A673 (cell line): ENCODE measurements at places on chromosomes 1 and 21. TPM values are rescaled to one million over a fixed set of nuclear protein-coding genes. Genes with fewer than 3 reads are reported as not detected.

GRCh38 chr21:44521928-44522752, 17.9 kb downstream of the KRTAP10-1 start:
- H3K27ac ChIP-seq = no peak overlapping the region
- H3K4me3 ChIP-seq = no peak overlapping the region
- H3K4me1 ChIP-seq = no peaks in the 10 kb centered on the region
- no peaks in the 10 kb centered on the region for H3K36me3 ChIP-seq
- DNase-seq = no peak

DNA sequence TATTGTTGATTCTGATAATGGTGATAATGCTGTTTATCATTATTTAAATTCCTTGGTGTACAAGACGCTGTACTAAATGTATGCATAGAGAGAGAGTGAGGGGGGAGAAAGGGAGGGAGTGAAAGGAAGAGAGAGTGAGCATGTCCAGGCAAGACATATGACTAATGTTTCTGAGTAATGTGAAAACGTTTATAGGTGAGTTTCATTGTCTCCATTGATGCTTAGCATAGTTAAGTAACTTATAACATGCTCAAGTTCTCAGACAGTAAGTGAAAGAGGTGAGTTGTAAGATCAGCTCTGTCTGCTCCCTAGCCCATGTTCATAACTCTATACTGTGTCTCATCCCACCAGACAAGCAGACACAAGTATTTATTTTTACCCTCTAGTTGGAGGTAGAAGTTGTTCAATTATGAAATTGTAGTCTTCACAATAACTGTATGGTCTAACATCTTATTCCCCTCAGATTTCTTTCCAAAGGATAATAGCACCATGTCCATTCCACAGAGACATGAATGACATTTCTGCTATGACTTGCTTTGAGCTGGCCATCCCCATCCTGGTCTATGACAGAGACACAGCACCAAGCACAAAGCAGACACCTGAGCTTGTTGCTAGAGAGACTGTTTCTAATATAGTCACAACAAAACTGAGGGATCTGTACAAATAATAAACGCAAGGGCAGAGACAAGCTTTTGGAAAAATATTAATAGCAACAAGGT, 285.1 kb downstream of the CACNA1E start:
- no peaks in the 10 kb centered on the region for H3K4me1 ChIP-seq
- no peak overlapping the region for H3K4me3 ChIP-seq
- H3K27ac ChIP-seq = no peak overlapping the region
- H3K36me3 ChIP-seq = no peaks in the 10 kb centered on the region
- no peak for DNase-seq

The LRRC38 gene
- not detected in 2 replicates for total RNA-seq

DNA sequence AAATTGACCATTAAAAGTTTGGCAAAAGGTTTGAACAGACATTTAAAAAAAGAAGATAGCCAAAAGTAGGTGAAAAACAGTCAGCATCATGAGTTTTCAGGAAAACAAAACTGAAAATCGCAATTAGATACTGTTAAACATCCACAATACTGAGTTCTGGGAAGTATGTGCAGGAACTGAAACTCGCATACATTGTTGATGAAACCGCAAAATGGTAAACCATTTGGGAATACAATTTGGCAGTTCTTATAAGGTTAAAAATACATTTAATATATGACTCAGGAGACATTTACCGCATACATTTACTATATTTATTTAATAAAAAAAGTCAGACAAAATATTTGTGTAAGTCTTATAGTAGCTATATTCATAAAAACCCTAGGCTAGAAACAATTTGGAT, 393.2 kb downstream of the COL11A1 start:
- H3K27ac ChIP-seq = no peak overlapping the region
- no peak for DNase-seq
- no peaks in the 10 kb centered on the region for H3K27me3 ChIP-seq

DNA sequence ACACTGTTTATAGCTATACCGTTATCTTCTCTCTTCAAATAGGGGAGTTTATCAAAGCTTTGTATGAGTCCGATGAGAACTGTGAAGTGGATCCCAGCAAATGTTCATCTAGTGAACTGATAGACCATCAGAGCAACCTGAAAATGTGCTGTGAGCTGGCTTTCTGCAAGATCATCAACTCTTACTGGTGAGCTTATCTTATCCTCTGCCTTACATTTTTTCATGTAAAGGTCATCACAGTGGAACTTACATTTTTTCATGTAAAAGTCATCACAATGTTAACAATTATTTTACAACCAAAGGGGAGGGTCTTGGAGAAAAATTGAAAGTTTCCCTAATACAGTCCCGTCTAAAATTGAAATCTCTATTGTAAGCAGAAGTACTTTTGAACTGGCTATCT, 45.2 kb downstream of the CLEC20A start:
- DNase-seq = no peak
- H3K27me3 ChIP-seq = no peaks in the 10 kb centered on the region
- H3K4me3 ChIP-seq = no peak overlapping the region
- peaks cover 12% of the 10 kb centered on the region for H3K4me1 ChIP-seq
- H3K27ac ChIP-seq = no peak overlapping the region

The CD1E gene
- total RNA-seq = not detected in 2 replicates

The S100A2 gene
- 2.4 and 4.5 TPM in 2 replicates for total RNA-seq
